ENCODE measurements at places on chromosomes 13 and 19.

DNA sequence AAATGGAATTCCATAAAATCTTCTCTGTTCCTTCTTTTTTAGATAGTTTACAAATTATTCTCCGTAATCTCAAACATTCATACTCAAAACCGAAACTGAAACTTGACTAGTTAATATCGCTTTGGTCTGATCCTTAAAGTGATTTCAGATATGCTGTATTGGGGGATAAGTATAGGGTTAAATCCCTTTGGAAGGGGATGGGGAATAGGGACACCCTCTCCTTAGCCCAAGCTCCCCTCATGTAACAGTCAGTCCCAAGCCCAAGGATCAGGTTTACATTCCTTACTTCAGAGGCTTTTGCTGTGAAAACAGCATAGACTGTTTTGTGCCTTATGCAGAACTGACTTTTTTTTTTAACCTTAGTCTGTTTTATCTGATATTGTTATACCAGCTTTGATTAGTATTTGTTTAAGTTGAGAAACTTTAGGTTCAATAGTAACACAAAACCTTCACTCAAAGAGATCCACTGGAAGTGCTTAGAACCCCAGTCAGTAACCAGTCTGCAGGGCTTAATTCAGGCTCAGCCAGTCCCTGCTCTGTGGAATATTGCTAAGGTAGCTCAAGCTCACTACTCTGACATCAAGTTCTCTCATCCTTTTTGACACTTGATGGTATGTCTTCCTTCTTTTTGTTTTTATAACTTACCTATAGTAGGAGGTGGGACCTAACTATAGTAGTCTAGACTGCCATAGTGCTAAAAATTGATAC lies 10.5 kb downstream of the CDADC1 start:
- peak; percentile 18 for DNase-seq

- peak; percentile 5 for DNase-seq
Observed at GRCh38 chr13:26010487-26011207, 41.2 kb downstream of the SHISA2 start.

DNA sequence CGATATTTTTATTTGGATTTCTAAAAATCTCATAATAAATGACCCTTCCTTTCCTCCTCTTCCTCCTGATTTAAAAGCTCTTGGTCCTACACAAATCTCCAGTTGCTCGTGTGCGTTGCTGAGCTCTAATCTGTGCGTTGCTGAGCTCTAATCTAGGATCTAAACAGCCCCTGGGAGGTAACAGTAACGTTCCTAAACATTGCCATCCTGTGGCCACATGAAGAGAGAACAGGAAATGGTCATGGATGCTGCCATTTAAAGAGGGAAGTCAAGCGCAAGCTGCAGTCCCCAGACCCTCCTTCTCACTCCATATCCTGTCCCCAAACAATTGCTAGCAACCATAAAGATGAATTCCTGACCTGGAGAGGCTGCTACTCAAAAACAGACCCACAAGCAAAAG lies 170.8 kb downstream of the NUFIP1 start:
- no peak for DNase-seq

DNA sequence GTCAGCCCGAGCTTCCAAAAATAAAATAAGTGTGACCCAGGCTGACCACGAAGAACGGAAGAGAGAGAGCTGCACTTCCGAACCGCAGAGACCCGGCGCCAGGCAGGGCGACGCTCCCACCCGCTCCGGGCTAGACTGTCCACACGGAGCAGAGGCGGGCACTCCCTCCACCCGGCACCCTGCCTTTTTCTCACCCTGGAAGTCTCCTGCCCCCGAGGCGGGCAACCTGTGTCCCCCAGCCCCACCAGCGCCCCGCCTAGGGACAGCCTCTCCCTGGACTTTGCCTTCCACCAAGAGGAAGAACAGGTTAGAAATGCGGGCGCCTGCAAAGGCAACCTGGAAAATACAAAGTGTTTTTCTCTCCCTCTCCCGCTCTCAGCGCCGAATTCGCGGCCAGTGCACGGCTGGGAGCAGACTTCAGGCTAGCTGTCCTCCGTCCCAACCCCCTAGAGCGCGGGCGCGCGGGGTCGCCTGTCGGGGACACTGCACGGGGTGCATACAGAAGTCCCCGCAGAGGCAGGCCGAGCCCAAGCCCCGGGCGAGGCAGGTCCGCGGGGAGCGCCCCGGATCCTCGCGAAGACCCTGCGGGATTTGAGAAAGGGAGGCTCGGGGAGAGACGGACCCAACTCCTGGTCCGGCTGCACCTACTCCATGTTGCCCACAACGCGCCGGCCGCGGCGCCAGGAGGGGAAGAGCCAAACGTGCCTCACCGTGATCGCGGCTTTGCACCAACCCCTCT lies 845 bp downstream of the SPRY2 start:
- peak; percentile 38 for DNase-seq

GRCh38 chr13:77863144-77863543 lies 55.5 kb downstream of the EDNRB start:
- no peak for DNase-seq

- no peak for DNase-seq
Observed at GRCh38 chr19:5165697-5166019, 175.0 kb downstream of the PTPRS start.

DNA sequence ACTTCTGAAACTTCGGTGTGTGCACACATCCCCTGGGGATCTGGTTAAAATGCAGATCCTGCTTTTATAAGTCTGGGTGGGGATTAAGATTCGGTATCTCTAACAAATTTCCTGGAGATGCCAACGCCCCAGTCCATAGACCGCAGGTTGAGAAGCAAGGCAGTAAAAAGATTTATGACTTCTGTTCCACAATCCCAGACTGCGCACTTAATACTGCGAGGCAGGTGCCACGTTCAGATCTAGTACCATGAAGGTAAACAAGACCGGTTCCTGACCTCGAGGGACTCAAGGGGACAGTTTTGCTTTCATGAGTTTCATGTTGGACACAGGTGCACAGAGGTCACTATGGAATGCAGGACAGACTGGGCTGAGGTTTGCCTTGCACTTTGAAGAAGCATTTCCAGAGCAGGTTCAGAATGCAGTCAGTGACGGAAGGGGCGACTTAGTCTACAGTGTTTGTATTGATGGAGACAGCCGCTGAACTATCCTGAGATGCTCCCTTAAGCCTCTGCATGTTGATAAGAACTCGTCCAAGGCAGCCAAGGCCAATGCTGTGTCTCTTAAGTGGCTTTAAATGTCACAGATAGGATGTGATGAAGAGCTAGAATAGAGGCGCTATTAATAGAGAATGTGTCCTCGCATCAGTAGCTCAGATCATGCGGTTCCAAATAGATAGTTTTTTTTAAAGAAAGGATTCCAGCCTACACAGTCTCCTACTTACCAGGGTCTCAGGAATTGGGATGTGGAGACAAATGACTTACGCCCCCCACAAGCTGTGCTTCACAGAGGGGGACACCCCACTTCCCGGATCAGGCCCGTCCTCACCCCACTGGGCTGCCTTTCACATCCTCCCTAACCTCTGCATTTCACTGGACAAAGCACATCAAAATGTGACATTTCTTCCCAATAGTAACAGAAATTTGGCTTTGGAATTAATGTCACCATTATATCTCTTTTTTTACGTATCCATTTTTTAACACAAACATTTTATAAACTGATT lies 97.1 kb upstream of the IRS2 start:
- no peak for DNase-seq

- DNase-seq = peak; percentile 59
Observed at GRCh38 chr13:20136781-20137703, 23.8 kb downstream of the GJA3 start.

GRCh38 chr13:21595546-21595822 lies 8.5 kb downstream of the MICU2 start:
- DNase-seq = no peak

DNA sequence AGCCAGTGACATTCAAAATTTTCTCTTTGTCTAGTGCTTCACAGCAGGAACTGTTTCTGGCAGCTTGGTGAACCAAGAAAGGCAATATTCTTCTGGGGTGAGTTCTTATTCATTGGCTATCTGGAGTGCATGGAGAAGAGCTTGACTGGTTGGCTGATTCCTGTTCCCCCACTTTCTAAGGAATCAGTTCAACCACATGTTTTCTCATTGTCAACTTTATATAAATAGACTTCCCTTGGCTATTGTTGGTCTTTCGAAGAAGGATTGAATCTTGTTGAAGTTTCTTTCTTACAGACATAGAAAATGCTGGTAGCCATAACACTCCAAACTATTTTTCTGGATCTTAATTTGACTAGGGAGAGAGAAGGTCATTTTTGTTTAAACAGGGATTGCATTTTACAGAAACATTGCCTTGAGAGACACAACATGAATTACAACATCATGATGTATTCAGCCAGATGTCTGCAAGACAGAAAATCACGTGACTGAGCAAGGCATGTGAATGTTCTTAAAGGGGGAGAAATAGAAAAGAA lies 85.2 kb downstream of the EDNRB start:
- no peak for DNase-seq

GRCh38 chr13:106351251-106351650 lies 184.2 kb downstream of the EFNB2 start:
- DNase-seq = no peak

DNA sequence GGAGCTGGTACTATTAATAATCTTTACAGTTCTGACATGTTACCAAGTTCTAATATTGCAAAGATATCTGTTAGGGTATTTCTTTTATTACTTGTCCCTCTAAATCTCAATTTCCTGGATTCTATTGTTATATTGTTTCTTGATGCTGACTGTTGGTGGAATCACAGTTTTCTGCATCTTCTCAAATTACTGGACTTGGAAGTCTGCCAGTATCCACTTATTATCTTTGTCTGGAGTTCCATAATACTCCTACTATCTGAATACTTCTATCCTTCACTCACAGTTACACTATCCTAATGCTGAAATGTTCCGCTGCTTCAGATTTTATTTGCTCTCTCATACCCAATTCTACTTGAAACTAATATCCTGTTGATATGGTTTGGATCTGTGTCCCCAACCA lies 1985.7 kb upstream of the PRR20A start:
- DNase-seq = no peak
